ENCODE measurements at places on chromosomes 3 and 15.

DNA sequence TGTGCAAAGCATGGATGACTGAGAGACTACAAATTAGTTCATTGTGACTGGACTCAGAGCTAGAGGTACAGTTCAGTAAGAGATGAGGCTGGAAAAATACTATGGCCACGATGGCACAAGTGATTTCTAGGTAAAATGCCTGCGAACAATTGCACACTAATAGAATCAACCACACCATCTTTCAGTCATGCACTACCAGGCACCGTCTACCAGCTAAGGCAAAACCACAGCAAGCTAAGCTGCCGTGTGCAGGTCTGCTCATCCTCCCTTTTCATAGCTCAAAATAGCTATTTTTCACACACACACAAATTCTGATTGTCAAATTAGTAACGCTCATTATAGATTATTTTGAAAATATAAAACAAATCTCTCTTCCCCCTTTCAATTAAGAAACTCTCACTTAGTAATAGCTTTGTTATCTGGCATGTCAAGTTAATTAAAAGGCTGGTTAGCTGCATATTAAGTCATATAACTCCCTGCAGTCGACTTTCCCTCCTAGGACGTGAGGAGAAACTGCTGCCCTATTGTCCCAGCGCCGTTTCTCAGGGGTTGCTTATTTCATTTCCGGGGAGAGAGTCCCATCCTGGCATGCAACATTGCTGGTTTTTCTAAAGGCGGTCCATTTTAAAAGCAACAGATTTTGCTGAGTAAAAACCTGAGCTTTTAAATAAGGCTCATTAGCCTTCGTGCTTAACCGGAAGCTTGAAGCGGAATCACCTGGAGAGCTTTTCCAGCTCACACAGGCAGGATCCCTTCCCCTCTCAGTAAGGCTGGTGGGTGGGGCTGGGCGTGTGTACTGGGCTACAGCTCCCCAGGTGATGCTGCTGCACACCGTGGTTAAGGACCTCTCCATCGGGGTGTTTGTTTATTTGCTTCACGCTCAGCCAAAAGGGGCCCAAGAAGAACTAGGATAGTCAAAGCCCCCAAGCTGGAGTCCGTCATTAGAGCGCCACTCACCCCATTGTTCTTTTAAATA lies 16.9 kb upstream of the MEX3B start:
- no peak for DNase-seq

GRCh38 chr3:132265488-132265887 lies 51.7 kb upstream of the ACP3 start:
- no peak for DNase-seq

DNA sequence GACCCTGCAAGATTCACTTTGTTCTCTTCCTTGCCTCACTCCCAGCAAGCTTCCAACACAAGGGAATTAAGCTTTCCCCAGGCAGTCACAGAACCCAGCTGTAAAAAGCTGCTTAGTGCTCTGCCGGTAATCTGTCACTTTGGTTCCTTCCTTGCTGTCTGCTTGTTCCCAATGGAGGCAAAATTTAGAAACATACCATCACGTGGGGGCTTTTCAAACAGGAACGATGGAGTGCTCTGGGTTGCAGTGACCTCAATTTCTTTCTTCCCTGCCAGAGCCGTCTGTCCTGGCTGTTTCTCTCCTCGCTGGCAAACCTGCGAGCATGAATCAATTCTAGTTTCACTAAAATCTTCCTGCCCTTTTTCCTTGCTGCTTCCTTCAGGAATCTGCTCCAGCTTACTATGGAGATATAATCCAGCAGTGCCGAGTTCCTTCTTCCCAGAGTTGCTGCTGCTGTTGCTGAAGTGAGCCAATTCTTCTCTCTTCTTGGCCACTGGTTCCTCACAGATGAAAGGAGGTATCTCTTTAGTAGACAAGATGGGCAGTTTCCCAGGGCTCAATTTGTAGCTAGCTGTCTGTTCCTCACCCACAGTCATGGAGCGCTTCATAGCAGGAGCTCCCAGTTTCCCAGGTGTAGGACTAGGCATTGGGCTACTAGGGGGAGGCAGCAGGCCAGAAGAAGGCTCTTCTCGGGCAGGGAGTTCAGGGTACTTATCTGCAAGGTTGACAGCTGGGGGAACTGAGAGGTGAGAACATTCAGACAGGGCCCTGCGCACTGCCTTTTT lies 88.1 kb downstream of the DHX30 start:
- DNase-seq, result no peak

- no peak for DNase-seq
These were observed 332.7 kb upstream of the THBS1 start for GRCh38 chr15:39248204-39248603.

DNA sequence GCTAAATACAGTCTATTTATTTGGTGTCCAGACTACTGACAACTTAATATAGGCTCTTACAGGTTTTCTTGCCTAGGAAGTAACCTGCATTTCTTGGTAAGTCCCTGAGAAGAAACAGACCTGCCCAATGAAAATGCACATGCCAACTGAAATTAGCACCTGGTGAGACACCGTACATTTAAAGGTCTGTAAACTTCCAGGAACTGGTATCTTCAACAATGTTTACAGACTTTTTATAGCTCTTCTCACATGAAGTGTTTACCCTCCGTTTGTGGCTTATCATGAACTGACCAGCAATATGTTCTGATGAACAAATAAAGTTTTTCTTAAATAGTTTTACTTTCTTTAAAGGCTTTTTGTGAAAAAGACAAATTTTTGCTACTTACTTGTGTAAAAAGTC lies 93.3 kb downstream of the PCCB start:
- no peak for DNase-seq

- no peak for DNase-seq
These were observed 9.0 kb downstream of the MTFMT start for GRCh38 chr15:65020419-65020818.

- peak; percentile 32 for DNase-seq
These were observed 634 bp downstream of the MINDY2 start for GRCh38 chr15:58771621-58772250.

GRCh38 chr15:34182942-34183341 lies 27.0 kb downstream of the KATNBL1 start:
- DNase-seq, result no peak

- no peak for DNase-seq
These were observed 207.3 kb downstream of the NECTIN3 start for GRCh38 chr3:111278959-111279358.

- DNase-seq, result no peak
These were observed 207.3 kb downstream of the SQOR start for GRCh38 chr15:45842151-45842550.

DNA sequence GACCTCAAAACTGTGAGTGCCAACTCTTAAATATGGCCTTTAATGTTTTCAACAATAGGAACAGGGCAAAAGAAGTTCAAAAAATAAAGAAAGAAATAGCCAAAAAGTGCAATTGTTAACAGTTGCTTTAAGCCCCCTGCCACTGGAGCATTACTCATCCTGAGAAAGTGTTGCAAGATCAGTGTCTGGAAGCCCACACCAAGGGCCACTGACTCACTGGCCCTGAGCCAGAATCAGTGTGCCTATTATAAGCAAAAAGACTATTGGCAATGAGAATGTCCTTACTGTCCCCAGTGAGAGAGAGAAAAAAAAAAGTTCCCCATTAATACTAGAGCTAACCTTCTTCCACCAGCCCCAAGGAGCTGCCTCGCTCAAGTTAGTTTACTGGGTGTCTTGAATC lies 480.1 kb upstream of the ZNF385D start:
- no peak for DNase-seq

DNA sequence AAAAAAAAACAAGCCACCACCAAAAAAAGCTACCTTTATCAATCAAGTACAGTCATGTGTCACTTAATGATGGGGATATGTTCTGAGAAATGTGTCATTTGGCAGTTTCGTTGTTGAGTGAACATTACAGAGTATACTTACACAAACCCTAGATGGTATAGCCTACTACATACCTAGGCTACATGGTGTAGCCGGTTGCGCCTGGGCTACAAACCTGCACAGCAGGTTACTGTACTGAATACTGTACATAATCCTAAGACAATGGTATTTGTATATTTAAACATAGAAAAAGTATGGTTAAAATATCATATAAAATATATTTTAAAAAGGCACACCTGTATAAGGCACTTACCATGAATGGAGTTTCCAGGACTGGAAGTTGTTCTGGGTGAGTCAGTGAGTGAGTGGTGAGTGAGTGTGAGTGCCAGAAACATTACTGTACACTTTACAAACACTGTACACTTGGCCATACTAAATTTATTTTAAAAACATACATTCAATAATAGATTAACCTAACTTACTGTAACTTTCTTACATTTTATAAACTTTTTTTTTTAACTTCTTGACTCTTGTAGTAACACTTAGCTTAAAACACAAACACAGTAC lies 25.9 kb upstream of the JMJD7 start:
- DNase-seq, result no peak

- no peak for DNase-seq
These were observed 4.5 kb upstream of the MGA start for GRCh38 chr15:41655716-41656115.

DNA sequence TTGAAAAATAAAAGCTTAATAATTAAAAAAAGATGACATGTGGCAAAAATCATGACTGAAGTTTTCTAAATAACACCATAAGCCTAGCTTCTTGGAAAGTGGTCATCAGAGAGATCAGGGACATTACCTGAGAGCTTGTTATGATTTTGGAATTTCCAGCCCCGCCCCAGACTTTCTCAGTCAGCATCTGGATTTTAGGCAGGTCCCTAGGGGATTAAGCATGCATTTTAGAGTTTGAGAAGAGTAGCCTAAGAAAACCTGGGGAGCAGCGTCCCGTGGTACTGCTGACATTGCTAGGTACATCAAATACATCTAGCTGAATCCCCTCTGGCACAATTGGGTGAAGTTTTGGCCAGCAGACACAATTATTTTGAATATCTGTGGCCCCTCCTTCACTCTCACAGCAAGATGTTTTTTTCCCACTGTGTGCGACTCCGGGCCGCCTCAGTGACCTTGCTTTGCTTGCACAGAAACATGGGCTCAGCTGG lies 58.7 kb upstream of the MEF2A start:
- DNase-seq, result no peak

DNA sequence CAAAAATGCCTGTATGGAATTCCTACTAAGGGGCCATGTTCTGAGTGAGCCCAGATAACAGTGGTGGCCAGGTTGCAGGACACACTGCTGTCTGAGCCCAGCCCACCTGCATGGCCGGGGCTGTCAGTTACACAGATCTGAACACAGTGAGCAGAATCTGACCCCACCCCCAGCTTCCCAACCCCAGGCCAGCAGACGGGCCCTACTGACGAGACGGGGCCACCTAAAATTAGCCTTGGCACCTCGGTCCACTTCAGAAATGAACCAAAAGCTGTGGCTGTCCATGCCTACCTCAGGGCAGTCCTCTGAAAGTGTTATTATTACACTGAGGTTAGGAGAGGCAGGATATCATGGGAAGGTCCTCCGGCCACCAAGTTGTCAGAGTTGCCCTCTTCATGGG lies 51.8 kb downstream of the LMCD1 start:
- DNase-seq, result no peak

DNA sequence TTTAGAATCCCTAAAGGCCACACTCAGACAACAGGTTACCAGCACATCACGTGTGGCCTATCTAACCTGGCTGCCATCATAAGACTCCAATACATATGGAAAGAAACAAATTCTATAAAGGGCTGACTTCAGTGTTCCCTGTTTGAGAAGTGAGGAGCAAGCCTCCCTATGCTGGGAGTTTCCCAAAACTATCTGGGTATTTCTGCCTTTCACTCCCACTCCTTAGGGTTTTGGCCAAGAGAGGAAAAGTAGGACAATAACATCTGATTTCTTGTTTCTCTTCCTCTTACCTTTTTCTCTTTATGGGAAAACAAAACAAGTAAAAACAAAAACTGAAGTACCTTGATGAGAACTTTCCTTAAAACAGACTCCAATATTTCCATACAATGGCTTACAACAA lies 121.5 kb upstream of the COL8A1 start:
- no peak for DNase-seq

GRCh38 chr3:13788522-13789424 lies 91.1 kb downstream of the WNT7A start:
- DNase-seq, result no peak

DNA sequence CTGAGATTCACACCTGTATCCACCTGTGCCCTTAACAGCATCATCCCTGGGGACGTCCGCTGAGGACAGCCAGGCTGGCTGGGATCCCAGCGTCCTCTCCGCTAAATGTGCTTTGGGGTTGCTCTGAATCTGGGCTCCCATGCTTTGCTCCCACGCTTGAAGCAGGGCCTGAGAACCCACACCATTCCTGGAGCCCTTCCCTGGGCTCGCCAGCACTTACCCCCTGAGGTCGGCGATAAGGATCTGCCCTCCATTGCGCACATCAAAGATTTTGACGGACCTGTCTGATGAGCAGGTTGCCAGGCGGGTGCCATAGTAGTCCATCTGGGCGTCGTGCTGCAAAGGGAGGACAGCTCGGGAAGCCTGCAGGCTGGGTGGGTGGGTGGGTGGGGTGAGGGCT lies 5.8 kb downstream of the SEC13 start:
- DNase-seq, result no peak

- no peak for DNase-seq
These were observed 184.0 kb upstream of the SATB1 start for GRCh38 chr3:18609187-18609586.

GRCh38 chr15:40336744-40337122 lies 4.0 kb downstream of the CCDC9B start:
- DNase-seq, result no peak

DNA sequence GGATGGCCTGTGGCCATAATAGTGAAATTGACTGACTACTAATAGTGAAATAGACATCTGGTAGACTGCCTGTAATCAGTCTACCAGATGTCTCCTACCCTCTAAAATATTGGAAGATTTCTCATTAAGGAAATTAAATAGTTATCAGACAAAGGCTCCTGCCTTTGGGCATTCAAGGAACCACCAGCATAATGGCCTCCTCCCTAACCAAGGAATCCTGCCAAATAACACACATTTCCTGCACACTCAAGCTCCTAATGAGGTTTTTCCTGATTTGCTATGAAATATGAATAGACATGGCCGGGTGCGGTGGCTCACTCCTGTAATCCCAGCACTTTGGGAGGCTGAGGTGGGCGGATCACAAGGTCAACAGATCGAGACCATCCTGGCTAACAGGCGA lies 14.6 kb downstream of the NUSAP1 start:
- DNase-seq, result no peak

DNA sequence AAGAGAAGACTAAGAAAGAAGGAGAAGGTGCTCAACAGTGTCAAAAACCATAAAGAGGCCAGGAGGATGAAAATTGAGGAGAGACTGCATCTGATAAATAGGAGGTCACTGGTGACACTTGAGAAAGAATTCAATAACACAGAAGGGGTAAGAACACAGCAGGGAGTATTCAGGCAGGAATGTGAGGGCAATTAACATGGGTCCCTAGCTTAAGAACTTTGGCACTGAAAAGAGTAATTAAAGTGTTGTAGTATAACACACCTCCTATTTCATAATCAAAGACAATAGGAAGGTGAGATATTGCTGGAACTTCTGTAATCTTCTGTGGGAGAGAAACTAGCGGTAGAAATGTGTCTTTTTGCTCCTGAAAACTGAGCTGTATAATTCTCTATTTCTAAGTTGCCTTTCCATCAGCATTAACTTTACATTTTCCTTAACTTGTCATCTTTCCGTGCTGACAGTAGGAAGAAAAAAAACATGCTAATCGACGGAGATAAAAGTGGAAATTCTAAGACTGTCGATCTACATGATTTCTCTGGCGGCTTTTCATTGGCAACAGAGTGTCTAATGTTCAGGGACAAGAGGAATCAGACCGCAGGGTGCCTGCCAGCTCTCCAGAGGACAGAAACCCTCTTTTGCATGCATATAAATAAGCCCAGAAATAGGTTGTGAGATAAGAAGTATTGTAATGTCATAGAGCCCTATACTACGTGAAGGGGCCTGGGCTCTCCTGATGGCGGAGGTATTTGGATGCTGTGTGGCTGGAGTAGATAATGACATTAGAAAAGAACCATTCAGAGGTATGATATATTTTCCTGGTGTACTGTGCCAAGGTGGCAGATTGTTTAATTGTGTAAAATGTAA lies 147.9 kb upstream of the GAP43 start:
- no peak for DNase-seq
